Transverse colon (tissue), 4 donors: ENCODE measurements at places on chromosomes 1 and 21. TPM values are rescaled to one million over a fixed set of nuclear protein-coding genes. Genes with fewer than 3 reads are reported as not detected.

The CACNA1E gene
- 0.14 TPM for total RNA-seq

The FTCD gene
- not detected for total RNA-seq

The KIAA1614 gene
- 2.5 TPM for total RNA-seq

The PRKAA2 gene
- total RNA-seq: 5.3 TPM

The GBP4 gene
- total RNA-seq: not detected

The FAAH gene
- total RNA-seq: 99.7 TPM

The ESPN gene
- total RNA-seq: 173 TPM

The LCE1E gene
- not detected for total RNA-seq

The VASH2 gene
- 1.1 TPM for total RNA-seq

DNA sequence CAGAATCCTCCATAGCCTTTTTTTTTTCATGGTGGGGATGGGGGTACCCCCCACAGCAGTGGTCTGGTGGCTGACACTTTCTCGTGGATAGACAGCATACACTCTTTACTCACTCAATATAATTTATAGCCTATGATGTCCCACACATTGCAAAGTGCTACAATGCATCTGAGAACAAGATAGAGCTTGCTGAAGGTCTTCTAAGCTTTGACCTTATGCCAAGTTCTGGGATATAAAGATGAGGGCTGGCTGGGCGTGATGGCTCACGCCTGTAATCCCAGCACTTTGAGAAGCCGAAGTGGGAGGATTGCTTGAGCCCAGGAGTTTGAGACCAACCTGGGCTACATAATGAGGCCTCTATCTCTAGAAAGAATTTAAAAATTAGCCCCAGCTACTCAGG lies 78.0 kb downstream of the MPZL1 start:
- DNase-seq: no peak

GRCh38 chr1:23475134-23475628 lies 8.8 kb downstream of the ASAP3 start:
- DNase-seq: no peak

DNA sequence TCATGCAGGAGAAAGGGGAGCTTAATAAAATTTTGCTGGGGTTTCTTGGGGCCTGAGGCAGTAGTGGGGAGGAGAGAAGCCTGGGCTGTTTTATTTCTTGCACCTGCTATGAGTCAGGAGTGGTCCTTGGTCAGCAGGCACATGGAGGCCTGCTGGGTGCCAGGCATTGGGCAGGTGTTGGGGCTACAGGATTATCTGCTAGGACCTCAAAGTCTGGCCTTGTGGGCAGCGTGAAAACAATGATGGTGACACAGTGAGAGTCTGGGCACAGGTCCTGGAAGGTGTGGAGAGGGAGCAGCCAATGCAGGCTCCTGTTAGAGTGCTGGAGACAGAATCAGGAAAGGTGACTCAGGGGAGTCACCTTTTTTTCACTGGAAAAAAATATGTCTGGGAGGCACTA lies 17.2 kb downstream of the ROR1 start:
- no peak for DNase-seq

GRCh38 chr1:44275991-44276405 lies 62.7 kb downstream of the DMAP1 start:
- no peak for DNase-seq

GRCh38 chr21:14531757-14532316 lies 14.3 kb downstream of the SAMSN1 start:
- DNase-seq: no peak

DNA sequence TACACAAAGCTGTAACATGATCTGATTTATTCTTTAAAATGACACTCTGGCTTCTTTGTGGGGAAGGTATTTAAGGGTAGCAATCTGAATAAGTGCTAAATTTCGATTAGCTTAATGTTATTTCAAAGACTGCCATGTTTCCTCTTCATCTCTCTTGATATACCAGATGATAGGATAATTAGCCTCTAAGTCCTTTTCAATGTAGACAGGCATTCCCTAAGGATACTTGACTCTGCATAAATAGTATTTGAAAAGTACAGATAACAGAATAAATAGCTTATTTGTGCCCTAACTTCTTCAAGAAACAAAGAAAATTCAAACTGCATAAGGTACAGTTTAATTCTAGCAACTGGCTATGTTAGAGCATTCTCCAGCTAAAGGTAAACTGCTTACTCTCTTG lies 46.2 kb downstream of the ARHGAP29 start:
- DNase-seq: no peak

- DNase-seq: peak; percentile 39
These were observed 259.0 kb downstream of the FOXD2 start for GRCh38 chr1:47696737-47697441.

DNA sequence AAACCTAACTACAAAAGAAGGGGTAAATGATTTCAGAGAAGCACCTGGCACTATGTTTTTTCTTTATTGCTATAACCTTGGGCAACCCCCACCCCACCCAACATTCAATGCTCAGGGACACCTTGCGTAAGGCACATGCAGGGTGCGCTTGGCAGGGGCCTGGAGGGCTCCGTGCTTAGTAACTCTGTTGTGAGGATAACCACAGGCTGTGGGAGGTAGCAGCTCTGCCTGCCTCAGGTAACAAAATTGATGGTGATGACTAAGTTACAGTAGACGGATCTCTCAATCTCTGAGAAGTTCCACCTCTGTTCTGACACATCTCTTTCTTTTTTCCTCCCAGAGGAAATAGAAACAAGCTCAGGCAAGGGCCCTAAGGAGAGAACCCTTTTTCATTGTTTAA lies 8.7 kb upstream of the CCN1 start:
- DNase-seq: no peak

- no peak for DNase-seq
These were observed 3.2 kb downstream of the NR0B2 start for GRCh38 chr1:26910343-26911160.

GRCh38 chr1:2466270-2466665 lies 9.8 kb upstream of the PLCH2 start:
- no peak for DNase-seq

DNA sequence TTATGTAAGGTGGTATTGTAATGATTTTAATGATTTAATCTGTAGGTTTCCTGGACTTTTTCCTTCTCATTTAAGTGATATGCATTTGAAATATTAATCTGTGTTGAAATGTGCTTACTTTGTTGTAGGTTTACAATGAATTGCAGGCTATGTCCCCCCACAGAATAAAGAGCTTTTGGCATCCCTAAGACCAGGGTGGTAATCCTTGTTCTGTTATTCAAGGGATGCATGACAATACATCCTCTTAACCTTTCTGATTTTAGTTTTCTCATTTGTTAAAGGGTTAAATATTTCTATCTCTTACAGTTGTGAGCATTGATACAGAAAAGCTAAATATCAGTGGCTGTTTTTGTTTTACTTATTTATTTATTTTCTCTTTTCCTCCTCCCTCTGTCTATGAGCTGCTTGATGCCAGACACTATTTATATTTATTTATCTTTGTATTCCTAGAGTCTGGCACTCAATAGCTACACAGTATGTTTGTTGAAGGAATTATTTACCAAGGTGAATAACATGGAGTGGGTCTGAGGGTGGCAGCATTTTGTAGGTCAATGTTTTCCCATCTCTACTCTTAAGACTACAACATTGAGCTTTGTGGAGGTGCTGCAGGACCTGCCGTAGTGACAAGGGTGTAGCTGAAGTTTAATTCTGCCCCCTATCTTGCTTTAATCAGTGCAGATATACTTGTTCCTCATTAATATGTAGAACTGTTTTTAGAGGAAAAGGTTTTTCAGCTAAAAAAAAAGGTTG lies 19.9 kb upstream of the ADGRL2 start:
- no peak for DNase-seq

- DNase-seq: no peak
These were observed 16.2 kb downstream of the SYF2 start for GRCh38 chr1:25216123-25216522.

- DNase-seq: no peak
These were observed 70.6 kb downstream of the SYT6 start for GRCh38 chr1:114082867-114083585.

DNA sequence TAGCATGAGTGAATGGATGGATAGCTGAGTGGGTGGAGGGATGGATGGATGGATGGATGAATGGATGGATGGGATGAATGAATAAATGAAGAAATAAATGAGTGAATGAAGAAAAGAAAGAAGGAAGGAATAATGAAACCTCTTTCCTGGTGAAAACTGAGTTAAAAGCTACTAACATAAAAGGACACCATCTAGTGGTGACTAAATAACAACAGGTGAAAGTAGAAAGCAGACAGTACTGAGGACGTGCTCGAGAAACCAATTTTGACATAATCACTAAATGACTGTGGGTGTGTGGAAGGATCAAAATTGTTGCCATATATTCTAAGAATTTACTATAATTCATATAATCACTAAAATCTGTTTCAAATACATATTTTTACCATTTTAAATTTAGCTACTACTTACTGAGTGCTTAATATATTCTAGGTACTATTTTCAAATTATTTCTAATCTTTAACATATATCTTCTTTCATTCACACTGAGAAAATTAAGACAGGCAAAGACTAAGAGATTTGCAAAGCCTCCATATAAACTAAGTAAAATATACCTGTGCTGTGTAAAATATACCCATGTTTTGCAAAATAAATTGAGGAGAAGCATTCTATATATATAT lies 522.9 kb downstream of the LRRIQ3 start:
- DNase-seq: no peak

- DNase-seq: no peak
These were observed 8.8 kb upstream of the CCDC27 start for GRCh38 chr1:3743421-3743820.

GRCh38 chr1:212178851-212179250 lies 106.4 kb upstream of the PPP2R5A start:
- DNase-seq: no peak

GRCh38 chr1:28129150-28129549 lies 40.7 kb upstream of the EYA3 start:
- no peak for DNase-seq

- no peak for DNase-seq
These were observed 29.9 kb downstream of the MRAP start for GRCh38 chr21:32328595-32328994.

DNA sequence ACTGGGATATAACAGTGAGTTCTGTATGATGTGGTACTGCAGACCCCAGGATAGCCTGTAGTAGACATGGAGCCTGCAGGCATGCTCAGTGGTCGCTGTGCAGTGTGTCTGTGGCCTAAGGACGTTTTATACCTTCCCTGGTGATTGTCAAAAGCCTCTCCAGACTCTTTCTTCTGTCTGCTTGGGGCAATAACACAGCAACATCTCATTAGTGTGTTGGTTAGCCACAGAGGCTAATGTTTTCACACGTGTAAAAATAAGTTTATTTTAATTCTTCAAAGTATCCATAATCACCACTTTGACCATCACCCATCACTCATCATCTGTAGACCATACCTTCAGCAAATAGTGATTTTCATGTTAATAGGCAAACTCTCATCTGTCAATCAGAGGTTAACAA lies at the start of gene KRTAP24-1:
KRTAP24-1 (minus strand) TSS at position 101 of the 400 bp plus-strand sequence; CDS start at position 83, 18 bp downstream.
- DNase-seq: no peak

DNA sequence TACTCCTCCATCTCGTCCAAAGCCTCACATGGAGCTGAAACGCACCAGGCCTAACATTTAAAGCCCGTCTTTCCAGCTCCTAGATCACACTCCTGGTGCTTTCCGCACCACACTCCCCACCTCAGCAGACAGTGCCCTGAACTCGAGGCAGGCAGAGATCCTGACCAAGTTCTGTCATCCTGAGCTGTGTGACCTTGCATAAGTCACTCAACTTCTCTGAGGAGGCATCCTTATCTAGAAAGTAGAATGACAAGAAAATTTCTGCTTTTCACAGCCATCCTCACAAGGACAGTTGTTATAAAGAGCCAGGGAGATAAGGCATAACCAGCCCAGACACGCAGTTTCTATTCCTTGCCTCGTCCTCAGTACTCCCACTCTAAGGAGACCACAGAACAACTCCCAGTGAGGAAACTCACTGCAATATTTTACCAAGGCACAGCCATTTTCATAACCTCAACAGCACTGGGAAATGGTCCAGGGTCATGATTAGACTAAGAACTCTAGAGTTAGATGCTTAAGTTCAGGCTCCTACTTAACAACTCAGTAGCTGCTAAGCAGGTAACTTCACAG lies 3.1 kb downstream of the LRP8 start:
- no peak for DNase-seq

DNA sequence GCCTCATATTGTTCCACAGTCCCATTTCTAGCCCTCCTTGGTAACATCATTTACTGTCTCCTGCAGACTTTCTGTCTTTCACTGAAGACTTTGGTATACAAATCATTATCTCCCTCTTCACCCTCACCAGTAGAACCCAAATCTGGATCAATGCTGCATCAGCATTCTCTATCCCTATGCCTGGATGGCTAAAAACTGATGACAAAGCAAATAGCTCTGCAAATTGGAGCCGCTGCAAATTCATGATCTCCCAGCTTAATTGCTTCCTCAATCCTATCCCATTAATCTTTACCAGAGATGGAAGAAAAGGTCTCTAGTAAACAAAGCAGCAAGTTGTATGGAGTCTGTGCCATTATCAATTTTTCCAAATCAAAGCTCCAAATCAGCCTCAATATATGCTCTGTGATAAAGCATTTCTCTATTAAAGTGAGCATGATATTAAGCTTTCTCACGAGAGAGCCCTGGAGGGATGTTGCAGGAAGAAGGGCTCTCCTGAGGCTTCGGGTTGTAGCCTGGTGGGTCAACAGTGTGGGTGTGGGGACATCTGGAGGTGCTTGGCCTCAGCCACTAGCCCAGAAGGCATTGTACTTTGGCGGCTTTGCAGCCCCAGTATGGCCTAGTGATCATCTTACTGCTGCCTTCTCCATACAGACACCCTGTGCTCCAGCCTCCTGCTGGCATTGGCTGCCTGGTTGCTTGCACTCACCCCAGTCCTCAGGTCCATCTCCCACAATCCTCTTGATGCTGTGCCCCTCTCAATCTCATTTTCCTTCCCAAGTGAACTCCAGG lies 46.2 kb upstream of the COL24A1 start:
- DNase-seq: no peak

DNA sequence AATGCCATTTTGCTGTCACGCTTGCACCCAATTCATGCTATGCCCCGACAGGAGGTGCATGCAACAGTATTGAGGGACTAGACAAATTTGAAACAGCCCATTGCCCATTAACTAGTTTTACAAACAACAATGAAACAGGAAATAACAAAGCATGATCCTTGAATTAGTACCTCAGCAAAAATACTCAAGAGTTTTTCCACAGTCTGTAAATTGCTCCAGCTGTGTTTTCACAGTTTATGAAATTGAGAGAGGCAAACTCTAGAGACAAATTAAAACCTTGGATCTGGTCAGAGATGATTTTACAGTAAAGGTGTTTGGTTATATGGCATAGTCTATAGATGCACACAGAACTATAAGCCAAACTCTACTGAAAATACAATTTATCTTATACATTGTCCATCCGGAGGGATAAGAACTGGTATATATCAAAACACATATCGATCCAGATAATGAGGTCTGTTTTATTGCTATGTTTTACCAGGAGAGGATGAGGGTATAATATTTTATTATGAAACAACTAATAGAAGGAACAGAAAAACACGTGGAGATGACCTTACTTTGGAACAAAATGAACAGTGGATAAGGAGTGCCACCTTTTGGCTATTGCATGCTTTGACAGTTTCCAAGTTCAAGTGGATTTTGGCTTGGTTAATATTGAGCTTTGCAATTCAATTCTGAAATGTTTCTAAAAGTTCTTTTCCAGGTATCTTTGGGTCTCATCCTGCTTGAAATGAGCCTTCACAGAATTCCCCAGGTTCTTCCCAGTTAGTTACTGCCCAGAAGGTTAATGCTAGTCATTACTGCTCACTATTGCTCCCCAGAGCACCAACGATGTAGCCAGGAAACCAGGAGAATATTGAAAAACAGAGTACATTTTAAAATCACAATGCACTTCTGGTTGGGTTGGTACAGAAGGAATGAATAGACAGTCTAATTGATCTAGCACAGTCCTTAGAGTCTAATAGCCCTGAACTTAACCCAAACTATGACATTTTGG lies 45.7 kb downstream of the ZC3H11B start:
- DNase-seq: no peak

GRCh38 chr1:53458634-53459033 lies 565 bp upstream of the DMRTB1 start:
- DNase-seq: no peak
